Stimulated activated CD4-positive, alpha-beta T cell treated with anti-CD3 and anti-CD28 coated beads, TNF-alpha, amount 100 ng/mL, for 4 hours (primary cell): ENCODE measurements at places on chromosomes 6 and 20.

DNA sequence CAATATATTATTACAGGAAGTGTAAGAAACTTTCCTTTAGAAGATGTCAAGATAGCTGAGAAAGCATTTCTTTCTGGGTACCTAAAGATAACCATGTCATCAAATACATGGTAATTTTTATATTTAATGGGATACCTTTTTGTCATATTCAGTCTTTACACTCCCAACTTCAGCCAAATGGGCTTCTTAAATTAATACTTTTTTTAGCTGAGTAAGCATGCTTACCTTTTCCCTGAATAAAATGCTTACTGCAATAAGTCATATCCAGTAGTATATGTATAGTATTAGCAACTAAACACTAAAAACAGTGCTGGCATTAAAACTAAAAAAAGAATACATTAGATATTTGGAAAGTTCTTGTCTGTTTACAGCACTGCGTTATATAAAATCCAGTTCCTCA is 17.4 kb upstream of the PBOV1 start:
- no peak for DNase-seq

GRCh38 chr6:46996860-46997641 is 45.1 kb downstream of the ADGRF1 start:
- DNase-seq: no peak

DNA sequence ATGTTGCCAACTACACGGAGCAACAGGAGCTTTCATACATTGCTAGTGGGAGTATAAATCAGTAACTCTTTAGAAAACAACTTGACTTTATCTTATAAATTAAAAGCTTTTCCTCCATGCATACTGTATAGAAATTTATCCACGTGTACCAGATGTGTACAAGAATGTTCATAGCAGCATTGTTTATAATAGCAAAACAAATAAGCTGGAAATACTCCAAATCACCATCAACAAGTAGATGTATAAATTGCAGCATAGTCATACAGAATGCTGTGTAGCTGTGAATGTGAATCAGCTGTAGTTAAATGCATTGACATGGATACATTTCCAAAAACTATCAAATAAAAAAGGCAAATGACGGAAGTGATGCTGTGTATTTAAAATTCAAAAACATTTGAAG is 6.0 kb downstream of the PSMF1 start:
- DNase-seq: no peak

- no peak for DNase-seq
Measured at GRCh38 chr6:31351401-31352309, 5.3 kb downstream of the HLA-B start.

DNA sequence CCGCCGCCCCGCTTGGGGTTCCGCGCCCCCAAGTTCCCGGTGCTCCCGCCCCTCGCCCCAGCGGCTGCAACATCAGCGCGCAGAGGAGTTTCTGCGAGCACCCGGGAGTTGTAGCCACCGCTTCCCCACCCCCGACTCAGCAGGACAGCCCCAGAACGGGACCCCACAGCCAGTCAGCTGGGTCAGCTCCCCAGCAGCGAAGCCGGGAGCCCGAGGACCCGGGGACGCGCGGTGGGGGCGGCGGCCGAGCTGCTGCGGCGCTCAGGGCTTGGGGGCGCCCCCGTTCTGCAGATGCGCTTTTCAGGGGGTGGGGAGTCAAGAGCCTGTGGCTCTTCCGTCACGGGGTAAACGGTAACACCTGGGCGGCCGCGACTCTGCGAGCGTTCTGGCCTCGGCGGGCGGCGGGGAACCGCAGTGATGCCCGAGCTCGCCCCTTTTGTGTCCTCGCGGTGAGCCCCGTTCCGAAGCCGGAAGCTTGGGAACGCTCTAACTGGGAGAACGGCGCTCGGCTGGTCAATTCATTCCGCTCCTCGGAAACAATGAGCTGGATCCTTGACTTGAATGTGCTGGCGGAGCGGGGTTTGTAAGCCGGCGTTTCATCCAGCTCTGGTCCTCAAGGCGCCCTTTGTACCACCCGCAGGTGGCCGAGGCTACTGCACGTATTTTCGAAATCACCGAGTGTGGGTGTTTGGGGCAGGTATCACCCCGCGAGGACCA is 774 bp downstream of the PLEKHG1 start:
- DNase-seq: peak; percentile 18

- DNase-seq: no peak
Measured at GRCh38 chr6:167113047-167113754, 9.7 kb upstream of the CCR6 start.

DNA sequence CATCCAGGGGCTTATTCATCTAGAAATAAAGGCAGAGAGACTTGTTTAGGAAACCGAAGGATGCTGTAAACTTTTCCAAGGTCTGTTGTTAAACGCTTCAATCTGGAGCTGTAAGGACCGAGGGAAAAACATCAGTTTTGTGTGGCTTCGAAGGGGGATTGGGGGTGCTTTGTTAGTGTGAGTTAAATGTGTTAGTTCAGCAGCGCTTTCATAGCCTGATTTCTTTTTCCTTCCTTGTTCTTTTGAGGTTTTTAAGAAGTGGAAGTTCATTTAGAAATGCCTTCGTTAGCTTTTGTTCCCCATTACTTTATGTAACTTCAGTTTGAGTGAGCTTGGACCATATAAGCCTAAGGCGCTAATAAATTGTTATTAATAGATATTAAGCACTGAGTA is 1.5 kb downstream of the ANKS1A start:
- no peak for DNase-seq
